Heart left ventricle (tissue), 16 donors: ENCODE measurements at places on chromosomes 11 and 22.

DNA sequence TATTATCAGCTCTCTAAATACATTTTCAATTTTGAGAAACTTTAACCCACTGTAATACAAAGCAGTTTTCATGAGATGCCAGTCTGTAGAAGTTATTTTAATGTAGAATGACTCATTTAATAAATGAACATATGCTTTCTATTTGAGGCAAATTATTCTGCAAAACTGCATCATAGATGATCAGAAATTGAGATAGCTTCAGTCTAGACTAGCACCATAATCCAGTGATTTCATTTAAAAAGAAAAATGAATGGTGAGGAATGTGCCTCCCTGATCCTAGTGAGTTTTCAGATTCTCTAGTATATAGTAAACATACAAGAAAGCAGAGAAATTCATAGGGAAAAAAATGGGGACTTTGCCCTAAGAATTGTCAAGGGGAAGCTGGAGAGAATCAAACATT is 66.1 kb downstream of the OR5AK2 start:
- DNase-seq, result no peak

GRCh38 chr11:45968901-45969300 is 46.4 kb downstream of the LARGE2 start:
- no peak for DNase-seq

- DNase-seq, result no peak
Observed at GRCh38 chr11:34644669-34645406, 23.9 kb downstream of the EHF start.

DNA sequence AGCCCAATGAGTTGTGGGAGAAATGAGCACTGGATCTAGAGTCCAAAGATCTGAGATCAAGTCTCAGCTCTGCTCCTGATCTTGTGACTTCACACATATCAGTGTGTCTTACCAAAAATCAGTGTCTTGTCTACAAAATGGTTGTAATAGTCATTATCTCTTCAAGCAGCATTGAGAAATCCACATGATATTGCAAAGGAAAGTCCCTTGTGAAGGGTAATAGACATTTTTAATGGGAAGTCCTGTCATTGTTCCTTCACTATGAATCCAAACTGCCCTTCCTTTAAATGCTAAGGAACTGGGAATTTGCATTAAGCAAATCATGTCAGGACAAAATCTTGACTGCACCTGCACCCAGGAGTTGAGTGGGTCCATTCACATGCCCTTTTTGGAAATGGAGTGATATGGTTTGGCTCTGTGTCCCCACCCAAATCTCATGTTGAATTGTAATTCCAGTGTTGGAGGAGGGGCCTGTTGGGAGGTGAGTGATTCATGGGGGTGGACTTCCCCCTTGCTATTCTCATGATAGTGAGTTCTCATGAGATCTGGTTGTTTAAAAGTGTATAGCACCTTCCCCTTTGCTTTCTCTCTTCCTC is 51.1 kb downstream of the COMMD9 start:
- no peak for DNase-seq

GRCh38 chr22:21896951-21897513 is 29.6 kb upstream of the MAPK1 start:
- no peak for DNase-seq

DNA sequence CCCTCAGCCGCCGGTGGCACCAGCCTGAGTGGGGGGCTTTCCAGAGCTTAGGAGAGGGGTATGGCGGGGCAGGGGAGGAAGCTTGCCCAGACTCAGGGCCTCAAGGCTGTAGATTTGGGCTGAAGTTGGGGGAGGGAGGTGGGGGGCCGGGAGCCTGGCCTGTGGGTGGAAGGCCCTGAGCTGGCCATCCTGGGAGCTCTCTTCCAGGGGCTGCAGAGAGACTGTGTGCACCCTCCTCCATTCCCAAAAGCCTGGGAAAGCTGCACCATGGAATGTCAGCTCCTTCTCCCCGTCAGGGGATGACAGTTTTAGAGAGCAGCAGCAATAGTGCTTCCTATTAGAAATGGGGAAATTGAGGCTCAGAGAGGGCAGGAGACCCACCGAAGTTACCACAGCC is 1.0 kb downstream of the SYT12 start:
- no peak for DNase-seq

DNA sequence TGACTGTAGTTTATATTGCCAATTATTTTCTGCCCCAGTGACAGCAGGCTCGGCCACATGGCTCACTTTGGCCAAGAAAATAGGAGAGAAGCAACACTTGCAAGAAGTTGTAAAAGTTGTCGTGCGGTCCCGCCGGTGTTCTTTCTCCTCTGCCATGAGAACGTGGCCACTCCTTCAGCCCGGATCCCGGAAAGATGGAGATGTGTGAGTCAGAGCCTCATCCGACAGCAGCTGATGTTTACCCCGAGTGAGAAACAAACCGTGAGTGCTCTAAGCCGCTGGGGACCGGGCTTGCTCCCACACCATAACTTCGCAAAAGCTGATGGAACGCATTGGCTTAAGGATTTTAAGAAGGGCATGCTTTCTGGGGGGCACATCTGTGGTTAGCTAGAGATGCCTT is 157.0 kb downstream of the CACNA1I start:
- DNase-seq, result no peak

GRCh38 chr22:50483977-50484853 is 2.4 kb upstream of the MIOX start:
- DNase-seq, result peak; percentile 28

DNA sequence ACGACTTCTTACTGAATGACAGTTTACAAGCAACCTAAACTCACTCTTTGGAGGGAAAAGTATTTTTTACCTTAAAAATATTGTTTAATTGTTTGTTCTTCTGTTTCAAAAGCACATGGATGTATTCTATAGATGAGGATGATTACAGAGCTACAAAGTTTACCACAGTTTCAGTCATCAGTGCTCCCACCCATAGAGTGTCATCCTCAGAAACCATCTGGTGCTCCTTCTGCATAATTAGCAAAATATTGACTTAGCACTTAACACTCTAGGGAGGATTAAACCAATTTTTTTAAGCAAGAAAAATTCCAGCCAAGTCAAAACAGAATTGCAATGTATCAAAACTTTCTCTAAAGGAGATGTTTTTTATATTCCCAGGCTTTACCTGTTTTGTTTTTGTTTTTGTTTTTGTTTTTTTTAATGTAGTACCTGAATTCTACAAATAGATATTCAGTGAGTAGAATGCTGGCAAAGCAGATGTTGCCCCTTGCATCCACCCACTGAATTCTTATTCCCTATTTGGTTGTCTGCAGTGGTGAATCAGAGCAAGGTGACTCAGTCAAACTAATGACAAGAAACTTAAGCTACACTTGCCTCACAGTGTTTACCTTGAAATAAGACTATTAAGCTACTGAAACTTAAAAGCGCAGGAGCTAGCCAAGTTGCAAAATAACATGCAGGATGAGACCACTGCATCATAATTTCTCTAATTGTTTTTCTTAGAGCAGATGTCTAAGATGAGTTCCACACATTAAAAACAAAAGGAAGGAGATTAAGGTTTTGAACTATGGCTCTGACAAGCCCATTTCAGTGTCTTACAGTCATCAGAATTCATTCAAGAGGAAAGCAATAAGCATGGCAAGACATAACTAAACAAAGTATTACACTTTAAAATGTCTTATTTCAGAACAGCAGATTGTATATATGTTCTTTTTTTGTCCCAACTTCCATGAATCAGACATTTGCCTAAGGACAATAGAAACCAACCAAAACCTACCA is 155.1 kb upstream of the SOX6 start:
- DNase-seq, result no peak

DNA sequence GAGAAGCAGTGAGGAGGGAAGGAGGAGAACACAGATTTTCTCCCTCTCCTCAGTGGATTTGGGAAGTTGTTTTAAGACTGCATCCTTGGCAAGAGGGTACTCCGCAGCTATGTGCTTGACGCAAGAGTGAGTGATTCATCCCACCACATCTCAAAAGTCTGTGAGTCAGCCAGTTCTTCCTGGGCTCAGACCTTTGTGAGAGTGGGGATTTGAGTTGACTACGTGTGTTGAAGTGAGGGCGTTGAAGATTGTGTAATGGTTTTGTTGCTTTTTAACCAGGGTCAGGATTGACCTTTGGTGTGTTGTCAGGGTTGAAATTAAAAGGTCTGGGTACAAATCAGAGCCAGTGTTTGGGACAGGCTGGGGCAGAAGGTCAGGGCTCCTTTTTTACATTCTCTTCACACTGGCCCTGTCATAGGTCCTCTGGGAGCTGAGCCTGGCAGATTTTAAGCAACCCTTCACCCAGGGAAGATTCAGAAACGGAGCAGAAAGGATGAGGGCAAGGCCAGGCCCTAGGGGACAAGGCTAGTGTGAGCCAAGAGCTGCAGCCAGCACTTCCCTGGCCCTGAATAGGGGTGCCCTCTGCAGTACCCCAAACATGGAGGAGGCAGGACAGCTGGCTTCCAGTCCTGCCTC is 4.2 kb upstream of the C11orf86 start:
- DNase-seq, result peak; percentile 22

- DNase-seq, result no peak
Observed at GRCh38 chr11:107247167-107247861, 210.3 kb downstream of the CWF19L2 start.

DNA sequence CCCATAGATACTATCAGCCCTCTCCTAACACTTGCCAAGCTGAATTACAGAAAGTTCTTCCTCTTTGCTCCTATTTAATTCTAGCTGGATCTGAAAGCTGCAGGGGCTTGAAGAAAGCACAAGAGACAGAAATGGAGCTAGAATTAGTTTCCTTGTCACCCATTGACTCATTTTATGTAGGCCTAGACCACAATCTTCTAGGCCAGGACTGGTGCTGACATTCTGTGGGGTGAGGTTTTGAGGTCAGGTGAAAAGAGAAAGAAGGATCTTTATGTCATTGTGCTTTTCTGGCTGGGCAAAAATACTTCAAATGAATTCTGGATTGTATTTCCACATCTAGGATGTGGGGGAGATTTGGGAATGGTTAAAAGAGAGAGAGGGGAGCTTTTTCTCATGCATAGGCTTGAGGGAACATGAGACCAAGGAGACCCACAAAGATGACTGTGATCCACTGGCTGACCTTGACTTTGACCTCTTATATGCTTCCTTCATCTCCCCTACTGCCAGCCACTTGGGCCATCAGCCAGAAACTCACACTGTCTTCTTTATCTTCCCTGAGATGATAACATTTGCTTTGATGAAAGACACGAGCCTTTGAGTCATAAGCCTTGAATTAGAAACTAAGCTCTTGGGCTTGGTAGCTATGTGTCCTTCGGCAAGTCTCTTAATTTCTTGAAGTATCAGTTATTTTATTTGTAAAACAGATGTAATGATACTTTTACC is 274.9 kb upstream of the CADM1 start:
- no peak for DNase-seq

DNA sequence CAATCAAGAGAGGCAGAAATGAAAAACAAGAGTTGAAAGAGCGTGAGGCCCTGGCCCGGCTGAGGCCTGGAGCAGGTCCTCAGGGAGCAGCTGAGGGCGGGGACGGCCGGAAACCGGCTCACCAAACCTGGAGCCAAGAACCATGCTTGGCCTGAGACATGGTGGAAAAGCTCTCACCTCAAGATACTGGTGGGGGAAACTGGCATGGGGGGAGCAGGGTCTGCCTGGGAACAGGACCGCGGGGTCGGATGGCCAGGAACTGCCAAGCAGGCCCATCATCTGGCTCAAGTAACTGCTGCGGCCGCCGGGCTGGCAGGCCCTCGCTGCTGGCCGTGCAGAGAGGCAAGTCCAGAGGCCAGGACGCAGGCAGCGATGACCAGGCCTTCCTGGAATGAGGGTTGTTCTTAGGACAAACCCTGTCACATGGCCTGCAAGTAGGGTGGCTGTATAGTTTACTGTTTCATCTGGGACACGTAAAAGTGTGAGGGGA is 18.9 kb upstream of the WNT11 start:
- DNase-seq, result peak; percentile 26

DNA sequence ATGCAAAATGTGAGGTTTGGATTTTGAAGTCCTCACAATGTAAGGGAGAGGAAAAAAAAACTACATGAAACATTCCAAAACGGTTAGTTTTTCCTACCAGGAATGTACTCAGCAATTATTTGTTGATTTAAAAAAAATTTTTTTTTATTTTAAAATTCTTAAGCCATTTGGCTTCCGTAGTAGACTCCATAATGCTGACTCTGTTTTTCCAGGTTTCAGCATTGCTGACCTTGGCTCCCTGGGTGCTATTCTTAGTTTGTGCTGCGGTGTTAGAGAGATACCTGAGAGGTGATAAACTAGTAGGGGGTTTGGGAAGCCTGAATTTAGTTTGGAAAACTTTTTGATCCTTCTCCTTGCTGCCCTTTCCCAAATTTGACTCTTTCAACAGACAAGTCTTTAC is 10.6 kb downstream of the STT3A start:
- no peak for DNase-seq

DNA sequence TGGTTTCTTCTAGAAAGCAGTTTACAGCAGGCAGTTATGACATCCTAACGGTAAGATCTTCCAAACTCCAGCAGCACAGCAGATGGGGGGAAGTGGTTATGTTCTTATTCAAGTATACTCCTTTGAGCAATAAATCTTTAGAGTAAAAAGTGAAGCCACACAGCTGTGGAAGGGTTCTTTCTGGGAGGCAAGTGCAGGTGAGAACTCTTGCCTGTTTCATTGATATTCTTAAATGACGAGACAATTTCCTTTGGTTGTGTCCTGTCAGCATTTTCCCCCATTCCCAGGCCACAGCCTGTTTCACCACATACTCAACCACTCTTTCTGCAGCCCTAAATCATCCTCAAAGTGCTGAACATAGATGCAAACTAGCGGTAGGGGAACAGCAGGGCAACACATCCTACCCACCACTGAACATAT is 207.3 kb upstream of the MTNR1B start:
- no peak for DNase-seq

- DNase-seq, result peak; percentile 58
Observed at GRCh38 chr11:63999349-64000025, 13.2 kb downstream of the OTUB1 start.

DNA sequence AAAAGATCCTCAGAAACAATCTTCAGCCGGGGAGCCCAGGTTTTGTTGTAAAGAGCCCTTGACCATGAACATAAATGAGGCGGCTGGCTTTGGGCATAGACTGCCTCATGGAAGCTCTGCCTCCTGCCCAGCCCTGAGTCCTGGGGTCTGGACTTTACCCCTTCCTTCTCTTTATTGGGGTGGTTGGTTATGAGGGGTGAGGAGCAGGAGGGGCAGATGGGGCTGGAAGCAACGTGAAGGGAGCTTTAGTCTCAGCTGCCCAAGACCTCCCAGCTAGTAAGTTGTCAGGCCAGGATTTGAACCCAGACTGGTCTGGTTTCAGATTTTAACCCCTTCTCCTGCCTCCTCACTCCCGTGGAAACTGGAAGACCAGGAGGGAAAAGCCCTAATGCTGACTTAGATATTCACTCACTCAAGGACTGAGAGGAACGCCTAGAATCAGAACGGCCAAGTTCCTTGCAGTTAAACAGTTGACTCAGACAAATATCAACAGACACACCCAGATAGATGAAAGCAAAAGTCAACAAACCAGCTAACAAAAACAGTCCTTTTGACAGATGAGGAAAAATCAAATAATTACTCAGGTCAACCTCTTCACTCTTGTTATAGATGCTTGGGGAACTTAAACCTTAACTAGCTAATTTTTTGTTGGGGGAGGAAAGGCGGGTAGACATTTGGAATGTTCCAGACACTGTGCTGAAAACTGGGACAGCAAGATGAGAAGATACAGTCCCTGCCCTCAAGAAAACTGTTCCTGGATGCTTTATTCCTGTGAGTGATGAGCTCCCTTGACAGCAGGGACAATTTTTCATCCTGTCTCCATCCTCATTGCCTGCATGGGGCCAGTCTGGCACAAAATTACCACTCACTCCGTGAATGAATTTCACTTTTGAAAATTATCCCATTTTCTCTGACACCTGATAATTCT is 20.8 kb upstream of the ARRB1 start:
- no peak for DNase-seq
